ENCODE measurements at places on chromosomes 4 and X. TPM values are rescaled to one million over a fixed set of nuclear protein-coding genes. Genes with fewer than 3 reads are reported as not detected.

GLOD5 gene
- not detected for total RNA-seq

SGMS2 gene
- 63.7 TPM for total RNA-seq

KIAA1210 gene
- not detected for total RNA-seq

TGIF2LX gene
- total RNA-seq, result not detected

SMIM31 gene
- total RNA-seq, result not detected

SPANXA1 gene
- not detected for total RNA-seq

GPRIN3 gene
- total RNA-seq, result under 0.01 TPM

HAND2 gene
- under 0.01 TPM for total RNA-seq

LGI2 gene
- total RNA-seq, result under 0.01 TPM

MAGEA12 gene
- total RNA-seq, result not detected

C4orf54 gene
- under 0.01 TPM for total RNA-seq

ENAM gene
- under 0.01 TPM for total RNA-seq

VCX2 gene
- total RNA-seq, result not detected

PLCXD1 gene
- 10.9 TPM for total RNA-seq

TBX22 gene
- not detected for total RNA-seq

SMPX gene
- total RNA-seq, result not detected

PAGE5 gene
- total RNA-seq, result 0.66 TPM

RNF150 gene
- total RNA-seq, result 0.51 TPM

PLXNA3 gene
- total RNA-seq, result 11.6 TPM

ART3 gene
- not detected for total RNA-seq

MEPE gene
- total RNA-seq, result not detected

COX7B2 gene
- total RNA-seq, result not detected

ABLIM2 gene
- 0.66 TPM for total RNA-seq

FAM9C gene
- total RNA-seq, result under 0.01 TPM

HELT gene
- not detected for total RNA-seq

CNGA2 gene
- not detected for total RNA-seq

PNMA3 gene
- total RNA-seq, result 0.26 TPM

DCLK2 gene
- total RNA-seq, result 14.0 TPM

SLC26A1 gene
- total RNA-seq, result 0.33 TPM

GPR34 gene
- not detected for total RNA-seq

KCNIP4 gene
- not detected for total RNA-seq
